ENCODE measurements at places on chromosomes 5 and 9. TPM values are rescaled to one million over a fixed set of nuclear protein-coding genes. Genes with fewer than 3 reads are reported as not detected.

The DMRT3 gene
- polyA plus RNA-seq: not detected

The ADGRD2 gene
- polyA plus RNA-seq: not detected

The DMRTA1 gene
- not detected for polyA plus RNA-seq

The SMC5 gene
- 15.5 TPM for polyA plus RNA-seq

The EMB gene
- polyA plus RNA-seq: 166 TPM

All from immature natural killer cell (primary cell).